ENCODE measurements at places on chromosomes 12 and 14.

DNA sequence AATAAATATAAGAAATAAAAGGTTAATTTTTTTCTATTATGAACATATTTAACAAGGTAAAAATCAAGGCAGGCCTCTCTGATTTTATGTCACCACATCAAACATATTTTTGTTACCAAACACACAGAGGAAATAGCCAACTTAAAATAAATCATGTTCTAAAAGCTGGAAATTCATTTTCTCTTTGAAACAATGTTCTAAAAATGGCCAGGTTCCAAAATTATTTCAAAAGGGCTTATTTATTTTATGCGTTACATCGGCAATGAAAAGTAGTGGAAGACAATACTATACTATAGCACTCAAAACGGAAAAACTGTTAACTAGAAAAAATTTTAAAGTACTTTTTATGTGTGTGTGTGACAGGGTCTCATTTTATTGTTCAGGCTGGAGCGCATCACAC is 24.0 kb upstream of the RASSF8 start:
- no peak for DNase-seq

GRCh38 chr12:5503774-5504173 is 71.9 kb downstream of the NTF3 start:
- DNase-seq: no peak

DNA sequence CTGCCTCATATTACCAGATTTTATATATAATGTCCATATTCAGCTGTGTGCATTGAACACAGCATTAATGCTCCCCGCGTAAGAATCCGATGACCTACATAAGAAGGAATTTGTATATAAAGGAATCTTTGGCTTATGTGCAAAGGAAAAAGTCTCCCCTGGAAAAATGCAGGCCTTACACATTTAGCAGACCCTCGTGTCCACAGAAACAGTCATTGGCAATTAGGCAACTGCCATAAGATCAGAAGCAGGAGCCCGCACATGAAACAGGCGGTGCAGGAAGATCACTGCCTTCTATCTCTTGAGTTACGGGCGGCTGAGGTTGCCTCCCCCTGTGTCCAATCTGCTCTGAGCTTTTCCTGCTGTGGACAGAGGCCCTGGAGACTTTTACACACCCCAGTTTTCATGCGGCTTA is 63.2 kb upstream of the RFX4 start:
- no peak for DNase-seq

GRCh38 chr12:51972422-51972812 is 20.9 kb downstream of the ACVR1B start:
- DNase-seq: no peak

DNA sequence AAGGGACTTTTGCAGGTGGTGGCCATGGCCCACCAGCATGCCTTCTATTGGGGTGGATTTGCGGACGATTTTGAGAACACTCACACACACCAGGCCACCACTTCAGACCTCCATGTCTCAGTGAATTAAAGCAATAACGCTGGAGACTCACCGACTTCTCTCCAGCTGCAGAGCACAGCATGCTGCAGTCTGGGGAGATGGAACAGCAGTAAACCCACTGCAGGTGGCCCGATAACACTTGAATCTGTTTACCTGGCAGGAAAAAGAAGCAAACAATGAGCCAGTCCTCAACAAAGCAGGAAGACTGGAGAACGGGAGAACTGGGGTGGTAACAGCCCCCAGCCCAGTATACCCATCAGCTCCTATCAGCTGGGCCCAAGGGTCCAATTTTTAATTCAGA is 21.6 kb downstream of the RFC5 start:
- no peak for DNase-seq

DNA sequence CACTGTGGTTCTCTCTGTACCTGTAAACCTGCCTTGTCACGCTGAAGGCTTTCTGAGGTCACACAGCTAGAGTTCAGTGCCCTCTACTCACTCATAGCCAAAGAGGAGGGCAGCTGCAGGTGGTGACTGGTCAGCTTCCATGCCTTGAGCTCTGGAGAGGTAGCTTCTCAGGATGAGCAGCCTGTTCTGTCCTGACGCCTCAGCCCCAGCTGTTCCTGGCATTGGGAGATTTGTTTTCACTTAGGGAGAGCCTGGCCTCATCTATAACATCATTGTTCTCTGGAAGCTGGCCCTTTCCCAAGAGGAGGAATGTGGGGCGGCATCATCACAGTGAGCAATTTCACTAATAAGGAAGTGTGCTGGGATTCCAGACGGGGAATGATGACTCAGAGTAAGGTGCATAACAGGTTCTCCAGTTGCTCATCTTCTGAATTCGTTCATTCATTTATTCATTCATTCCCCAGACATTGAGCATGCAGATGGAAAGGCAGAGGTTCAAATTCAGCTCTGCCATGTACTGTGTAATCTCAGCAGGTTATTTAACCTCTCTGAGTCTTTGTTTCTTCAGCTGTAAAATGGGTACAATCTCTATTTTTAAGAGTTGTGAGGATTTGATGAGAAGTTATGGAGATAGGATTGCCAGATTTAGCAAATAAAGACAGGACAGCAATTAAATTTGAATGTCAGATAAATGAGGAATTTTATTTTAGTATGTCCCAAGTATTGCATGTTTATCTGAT is 255.8 kb upstream of the CRY1 start:
- DNase-seq: no peak

DNA sequence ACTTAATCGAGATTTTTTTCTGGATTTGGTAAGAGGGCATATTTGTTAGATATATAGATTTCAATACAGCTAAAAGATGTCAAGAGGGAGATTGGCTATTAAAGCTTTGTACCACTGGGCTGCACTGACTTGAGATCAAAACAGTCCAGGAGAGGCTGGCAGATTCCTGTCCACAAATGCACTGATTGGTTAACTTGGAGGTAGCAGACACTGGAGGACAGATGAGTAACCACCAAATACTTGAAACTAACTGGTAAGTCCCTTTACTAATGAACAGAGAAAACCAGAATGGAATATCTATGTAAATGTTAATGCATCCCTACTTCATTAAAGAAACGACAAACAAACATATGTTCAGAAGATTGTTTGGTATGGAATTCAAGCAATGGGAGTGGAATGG is 416.6 kb downstream of the LRIG3 start:
- DNase-seq: no peak

DNA sequence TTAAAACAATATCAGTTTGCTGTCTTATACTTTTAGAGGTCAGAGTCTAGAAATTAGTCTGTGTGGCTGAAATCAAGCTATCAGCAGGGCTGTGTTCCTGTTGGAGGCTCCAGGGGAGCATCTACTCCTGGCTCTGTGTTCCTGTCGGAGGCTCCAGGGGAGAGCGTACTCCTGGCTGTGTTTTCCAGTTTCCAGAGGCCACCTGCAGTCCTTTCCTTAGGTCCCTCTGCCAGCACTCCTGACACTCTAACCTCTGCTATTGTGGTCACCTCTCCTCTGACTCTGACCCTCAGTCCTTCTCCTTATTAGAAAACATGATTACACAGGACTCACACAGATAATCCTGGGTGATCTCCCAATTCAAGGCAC is 1140.7 kb upstream of the TMEM132C start:
- DNase-seq: no peak

DNA sequence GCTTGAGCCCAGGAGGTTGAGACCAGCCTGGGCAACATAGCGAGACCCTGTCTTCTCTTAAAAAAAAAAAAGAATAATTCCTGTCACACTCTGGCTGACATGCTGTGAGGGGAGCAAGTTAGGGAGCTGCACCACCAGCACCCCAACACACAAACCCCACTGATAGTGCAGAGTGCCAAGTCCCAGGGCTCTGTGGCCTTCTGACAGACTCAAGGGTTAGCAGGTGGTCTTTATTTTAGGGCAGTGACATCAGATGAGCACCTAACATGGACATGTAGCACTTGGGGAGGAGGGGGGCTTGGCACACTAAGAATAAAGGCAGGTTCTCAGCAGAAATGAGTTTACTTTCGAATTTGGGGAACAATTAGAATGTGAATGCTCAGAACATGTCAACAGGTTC is 6.8 kb downstream of the USP5 start:
- no peak for DNase-seq

DNA sequence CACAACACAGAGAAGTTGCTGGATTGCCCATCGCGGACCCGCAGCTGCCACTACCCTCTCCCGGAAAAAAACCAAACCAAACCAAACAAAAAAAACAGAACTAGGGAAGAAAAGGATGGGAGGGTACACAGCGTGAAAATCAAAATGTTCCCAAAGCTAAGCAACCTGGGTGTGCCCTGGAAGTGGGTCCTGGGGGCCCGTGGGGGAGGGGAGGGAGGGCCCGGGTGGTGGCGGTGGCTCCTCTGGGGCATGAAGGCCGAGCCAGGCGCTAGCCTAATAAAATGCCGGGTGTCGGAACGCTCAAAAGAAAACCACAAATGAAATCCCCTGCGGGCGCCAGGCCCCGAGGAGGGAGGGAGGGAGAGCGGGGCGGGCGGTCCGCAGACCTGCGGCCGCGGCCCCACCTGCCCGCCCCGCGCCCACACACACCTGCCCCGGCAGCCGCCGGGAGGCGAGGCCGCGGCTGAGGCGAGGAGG is 787 bp downstream of the HECTD4 start:
- no peak for DNase-seq

- DNase-seq: no peak
These were observed 1.5 kb upstream of the ZBTB42 start for GRCh38 chr14:104799244-104800014.

- no peak for DNase-seq
These were observed 351.6 kb upstream of the TBX3 start for GRCh38 chr12:115035535-115036107.

DNA sequence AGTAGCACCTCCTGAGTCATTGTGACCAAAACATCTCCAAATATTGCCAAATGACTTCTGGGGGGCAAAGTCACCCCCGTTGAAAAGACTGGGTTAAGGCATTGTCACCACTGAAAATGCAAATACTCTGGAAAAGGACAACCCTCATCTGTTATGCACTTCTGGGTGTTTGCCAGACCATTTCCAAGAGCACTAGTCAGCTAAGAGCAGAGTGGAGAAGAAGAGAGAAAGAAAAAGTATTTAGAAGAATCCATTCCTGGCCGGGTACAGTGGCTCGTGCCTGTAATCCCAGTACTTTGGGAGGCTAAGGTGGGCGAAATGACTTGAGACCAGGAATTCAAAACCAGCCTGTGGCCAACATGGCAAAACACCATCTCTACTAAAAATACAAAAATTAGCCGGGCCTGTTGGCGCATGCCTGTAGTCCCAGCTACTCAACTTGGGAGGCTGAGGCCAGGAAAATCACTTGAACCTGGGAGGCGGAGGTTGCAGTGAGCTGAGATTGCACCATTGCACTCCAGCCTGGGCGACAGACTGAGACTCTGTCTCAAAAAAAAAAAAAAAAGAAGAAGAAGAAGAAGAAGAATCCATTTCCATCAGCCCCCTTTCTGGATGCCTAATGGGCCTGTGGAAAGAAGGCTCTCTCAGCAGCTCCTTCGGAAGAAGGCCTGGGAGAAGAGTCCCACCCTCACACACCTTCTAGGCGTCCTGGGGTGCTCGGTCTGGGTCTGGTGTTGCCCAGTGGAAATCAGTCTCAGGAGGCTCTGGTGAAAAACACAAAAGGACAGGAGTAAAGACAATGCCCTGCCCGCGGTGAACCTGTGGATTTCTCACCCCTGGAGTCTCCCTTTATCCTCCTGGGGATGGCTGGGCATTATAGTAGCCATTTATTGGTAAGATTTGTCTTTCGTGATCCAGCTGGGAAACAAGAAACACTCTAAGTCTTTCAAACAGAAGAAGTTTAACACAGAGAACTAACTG is 3.5 kb upstream of the LTBR start:
- DNase-seq: no peak

- DNase-seq: no peak
These were observed 117.2 kb downstream of the IPO8 start for GRCh38 chr12:30578426-30578825.

GRCh38 chr12:26848156-26848825 is 15.3 kb upstream of the ITPR2 start:
- no peak for DNase-seq

DNA sequence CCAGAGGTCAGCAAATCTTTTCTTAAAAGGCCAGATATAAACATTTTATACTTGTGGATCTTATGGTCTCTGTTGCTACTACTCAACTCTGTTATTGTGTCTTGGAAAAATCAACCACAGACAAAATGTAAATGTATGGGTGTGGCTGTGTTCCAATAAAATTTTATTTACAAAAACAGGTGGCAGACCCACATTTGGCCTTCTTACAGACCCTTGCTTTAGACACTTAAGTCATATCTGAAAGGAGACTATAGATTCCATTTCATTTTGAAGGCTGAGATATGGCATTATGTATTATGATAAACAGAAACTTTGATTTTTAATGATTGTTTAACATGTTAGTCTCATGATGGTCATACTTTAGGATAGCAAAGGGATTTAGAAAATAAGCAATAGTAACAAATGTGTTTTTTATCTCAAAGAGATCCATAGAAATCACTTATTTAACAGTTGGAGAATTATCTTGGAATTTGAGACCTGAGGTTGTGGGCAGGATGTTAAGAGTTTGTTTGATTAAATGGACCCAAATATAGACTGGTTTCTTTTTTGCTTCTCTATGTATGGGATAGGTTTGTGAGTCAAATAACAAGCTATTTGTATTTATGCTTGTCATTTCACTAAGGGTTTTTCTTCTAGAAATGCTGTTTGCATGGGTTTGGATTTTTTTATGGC is 51.2 kb downstream of the PPFIBP1 start:
- no peak for DNase-seq

- no peak for DNase-seq
These were observed 8.0 kb upstream of the RNU6-8 start for GRCh38 chr14:32211068-32211404.

GRCh38 chr14:100142073-100143040 is 17.1 kb downstream of the DEGS2 start:
- DNase-seq: no peak

- no peak for DNase-seq
These were observed 120.7 kb downstream of the ADGRD1 start for GRCh38 chr12:131074221-131075083.

Measured in stimulated activated CD8-positive, alpha-beta memory T cell treated with anti-CD3 and anti-CD28 coated beads, Interleukin-2, amount 100 ng/mL, for 1 hour (primary cell).